Nucleus accumbens (tissue), 56 donors: ENCODE measurements at places on chromosomes 11 and 22.

DNA sequence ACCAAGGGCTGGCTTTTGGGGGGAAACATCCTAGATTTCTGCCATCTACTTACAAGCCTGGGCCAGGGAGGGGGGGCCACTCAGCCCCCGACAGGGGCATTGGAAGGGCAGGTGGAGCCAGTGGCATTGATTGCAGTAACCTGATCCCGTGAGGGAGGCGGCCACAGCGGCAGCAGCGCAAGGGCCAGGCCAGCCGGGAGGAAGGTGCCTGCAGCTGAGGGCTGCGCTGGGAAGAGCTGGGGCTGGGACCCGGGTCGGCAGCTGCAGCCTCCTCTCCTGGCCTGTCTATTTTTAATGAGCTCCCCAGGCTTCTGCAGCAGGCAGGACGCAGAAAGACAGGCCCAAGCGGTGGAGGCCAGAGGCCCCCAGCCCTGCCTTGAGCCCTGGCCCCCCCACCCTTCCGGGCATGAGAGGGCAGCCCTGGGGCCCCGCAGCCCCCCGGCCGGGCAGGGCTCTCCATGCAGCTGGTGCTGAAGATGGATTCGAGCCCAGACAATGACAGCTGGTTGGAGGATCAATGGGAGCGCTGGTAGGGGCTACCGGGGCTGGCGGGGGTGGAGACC lies 10.6 kb downstream of the FREY1 start:
- no peak for DNase-seq

GRCh38 chr11:126149759-126150625 lies 61.5 kb downstream of the RPUSD4 start:
- no peak for DNase-seq

GRCh38 chr11:64083398-64084080 lies 47.8 kb downstream of the FLRT1 start:
- no peak for DNase-seq

GRCh38 chr11:114438303-114438702 lies 964 bp upstream of the REXO2 start:
- DNase-seq: no peak

DNA sequence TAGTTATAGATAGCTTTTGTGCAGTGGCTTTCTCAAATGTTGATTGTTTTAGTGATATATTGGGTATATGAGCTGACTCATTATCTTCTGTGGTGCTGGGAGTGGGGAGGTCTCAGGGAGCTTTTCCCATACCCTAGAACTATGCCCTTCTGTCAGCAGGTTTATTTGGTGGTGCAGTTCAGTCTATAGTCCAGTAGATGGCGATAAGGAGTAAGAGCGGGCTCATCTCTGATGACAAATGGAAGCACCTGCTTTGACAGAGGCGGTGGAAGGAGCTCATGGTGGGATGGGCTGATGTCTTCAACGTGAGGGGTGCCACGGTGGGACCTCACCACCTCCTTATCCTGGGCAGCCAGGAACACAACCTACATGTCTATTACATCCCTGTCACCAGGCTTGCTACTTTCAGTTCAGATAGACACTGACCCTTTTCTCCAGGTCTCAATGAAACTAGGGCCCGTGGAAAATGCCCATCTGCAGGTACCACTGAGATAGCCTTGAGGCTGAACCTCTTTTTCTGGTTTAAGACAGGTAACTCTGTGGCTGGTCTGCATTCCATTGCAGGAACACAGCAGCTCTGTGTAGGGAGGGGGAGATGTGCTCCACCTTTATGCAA lies 13.0 kb upstream of the OR6A2 start:
- no peak for DNase-seq

DNA sequence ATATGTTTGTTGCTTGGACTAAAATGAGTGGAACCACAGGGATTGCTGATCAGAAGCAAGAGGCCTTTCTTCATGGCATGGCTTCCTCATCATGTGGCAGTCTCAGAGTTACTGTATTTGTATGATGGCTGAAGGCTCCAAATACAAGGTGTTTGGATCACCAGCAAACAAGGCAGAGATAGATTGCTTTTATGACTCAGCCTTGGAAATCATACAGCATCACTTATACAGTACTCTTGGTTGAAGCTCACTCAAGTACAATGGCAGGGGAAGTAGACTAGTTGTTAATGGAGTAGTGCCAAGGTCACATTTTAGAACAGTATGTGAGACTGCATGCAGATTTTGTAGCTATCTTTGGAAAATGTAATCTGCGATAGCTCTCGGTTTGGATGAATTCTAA lies 16.6 kb downstream of the CAPRIN1 start:
- DNase-seq: no peak

- no peak for DNase-seq
These were observed 16.1 kb upstream of the EXPH5 start for GRCh38 chr11:108609682-108610081.

- DNase-seq: no peak
These were observed 18.2 kb upstream of the GRK2 start for GRCh38 chr11:67247946-67248550.

GRCh38 chr11:20912065-20912821 lies 242.9 kb downstream of the NELL1 start:
- no peak for DNase-seq

DNA sequence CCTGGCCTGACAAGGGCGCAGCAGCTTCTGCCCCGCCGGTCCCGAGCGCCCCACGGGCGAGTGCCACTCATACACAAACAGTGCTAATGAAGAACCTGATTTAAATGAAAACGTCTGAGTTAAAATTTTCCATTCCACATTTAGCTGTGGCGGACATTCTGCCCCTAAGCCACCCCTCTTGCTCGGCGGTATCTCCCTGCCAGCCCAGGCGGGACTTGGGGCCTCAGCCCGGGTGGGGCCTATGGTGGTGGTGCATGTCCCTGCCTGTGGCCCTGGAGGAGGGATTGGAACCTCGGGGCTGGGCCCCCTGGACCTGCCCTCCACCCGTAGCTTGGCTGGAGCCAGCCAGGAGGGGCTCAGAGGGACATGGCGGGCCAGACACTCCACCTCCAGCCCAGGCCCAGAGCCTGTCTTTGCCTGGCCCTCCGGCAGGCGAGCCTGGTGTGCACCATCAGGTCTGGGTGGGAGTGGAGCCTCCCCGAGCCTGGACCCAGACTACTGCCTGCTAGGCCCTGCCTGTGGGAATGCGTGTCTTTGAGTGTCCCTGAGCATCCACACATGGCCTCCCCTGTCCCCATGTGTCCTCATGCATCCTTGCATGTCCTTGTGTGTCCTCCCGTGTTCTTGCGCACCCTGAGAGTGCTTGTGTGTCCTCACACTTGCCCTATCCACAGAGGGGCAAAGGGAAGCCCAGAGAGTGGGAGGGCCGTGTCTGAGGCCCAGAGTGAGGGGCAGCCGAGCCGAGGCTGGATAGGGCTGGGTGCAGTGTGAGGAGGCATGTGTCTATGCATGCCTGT lies 4.4 kb downstream of the ZDHHC8 start:
- DNase-seq: no peak

- no peak for DNase-seq
These were observed 534.9 kb downstream of the MIAT start for GRCh38 chr22:27192135-27192829.

DNA sequence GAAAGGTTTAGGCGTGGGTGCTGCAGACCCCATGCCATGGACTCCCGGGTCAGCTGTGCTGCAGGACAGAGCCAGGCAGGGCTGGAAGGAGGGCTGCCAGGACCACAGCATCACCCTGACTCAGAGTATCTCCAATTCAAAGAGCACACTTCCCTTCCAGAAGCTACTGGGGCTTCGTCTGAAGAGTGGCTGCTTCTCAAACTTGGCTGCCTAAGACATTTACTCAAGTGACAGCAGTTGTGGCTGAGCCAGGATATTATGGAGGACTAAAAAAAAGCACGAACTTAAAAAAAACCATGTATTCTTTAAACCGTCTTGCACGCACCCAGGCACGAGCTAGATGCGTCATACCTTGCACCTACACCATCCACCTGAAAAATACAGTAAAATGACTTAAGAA lies 13.0 kb upstream of the BID start:
- DNase-seq: no peak

DNA sequence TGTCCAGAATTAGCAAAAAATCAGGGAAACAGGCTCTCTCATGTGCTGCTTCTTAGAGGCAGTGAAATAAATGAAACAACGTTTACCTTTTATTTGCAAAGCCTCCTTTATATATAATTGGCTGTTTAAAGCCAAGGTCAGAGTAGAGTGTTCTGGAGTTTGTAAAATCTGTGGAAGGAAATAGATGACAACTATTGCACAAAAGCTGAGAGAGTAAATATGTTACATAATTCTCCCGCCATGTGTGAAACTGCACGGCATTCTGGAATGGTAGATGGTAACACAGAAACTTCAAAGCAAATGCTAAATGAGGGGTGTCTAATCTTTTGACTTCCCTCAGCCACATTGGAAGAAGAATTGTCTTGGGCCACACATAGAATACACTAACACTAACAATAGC lies 51.5 kb upstream of the FGF3 start:
- no peak for DNase-seq

GRCh38 chr11:4680341-4680740 lies 17.3 kb downstream of the OR51E2 start:
- DNase-seq: no peak

GRCh38 chr11:92739041-92739440 lies 230.4 kb upstream of the MTNR1B start:
- no peak for DNase-seq

GRCh38 chr11:45897556-45897955 lies 9.5 kb downstream of the FREY1 start:
- DNase-seq: no peak

GRCh38 chr11:10350334-10350733 lies 45.5 kb downstream of the ADM start:
- no peak for DNase-seq

DNA sequence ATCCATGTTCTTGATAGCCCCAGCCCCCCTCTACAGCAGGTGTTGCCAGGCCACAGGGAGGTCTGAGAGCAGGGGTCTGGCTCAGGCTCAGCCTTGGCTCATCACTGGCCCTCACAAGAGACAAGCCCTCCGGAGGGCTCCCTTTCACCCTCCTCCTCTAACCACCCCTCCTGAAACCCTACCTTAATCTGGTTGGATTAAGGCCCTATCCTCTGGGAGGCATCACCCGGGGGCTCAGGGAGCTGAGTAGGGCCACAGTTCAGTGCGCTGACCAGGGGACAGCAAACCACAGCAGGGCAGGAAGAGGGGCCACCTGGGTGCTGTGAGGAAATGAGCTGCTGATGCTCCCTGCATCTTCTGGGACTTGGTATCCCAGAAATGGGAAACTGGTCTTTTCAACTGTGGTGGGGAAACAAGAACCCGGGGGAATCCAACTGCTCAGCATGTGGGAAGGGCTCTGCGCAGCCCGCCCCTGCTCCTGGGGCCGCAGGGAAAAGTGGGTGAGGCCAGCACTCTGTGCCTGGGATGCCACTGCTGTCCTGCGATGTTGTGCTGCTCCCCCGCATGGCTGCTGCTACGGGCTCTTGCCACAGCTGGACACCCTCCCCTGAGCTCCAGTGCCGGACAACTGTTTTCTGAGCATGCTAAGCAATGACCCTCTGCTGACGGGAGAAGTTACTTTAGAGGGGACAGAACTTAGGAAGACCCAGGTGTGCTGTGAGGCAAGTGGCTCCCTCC lies 17.5 kb downstream of the ADORA2A start:
- no peak for DNase-seq

GRCh38 chr11:13343067-13343466 lies 65.5 kb downstream of the BMAL1 start:
- no peak for DNase-seq

DNA sequence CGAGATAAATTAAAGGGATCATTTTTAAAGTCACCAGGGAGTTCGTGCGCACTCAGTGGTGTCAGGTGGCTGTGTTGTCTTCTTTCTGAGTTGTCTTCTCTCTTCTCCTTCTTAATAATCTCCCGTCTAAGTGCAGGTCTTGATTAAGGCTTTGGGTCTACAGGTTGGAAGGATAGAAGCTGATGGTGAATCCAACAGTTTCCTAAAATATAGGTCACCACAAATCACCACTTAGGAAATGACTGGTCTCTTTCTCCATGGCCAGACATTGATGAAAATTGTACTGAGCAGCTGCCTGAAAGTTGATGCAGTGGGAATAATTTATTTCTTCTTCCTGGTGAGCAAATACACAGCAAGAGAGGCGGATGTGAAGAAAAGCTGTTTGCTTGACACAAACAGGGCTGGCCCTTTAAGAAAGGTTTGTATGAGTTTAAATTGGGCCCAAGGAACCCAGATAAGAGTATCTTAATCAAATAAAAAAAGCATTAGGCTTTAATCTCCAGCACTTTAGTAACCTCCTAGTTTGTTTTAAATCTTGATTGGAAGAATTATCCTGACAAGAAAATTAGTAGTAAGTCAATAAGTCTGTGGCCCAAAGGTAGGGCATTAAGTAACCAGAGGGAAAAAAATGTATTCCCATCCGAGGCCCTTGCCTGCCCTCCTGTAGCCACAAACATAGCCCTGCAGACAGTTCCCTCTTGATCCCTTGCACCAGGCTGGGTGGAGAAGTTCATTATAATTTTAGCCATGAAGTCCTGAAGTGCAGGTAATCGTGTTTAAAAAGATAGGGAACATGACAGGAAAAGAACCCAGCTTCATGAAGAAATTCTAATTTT lies 245.8 kb downstream of the KIRREL3 start:
- no peak for DNase-seq

- DNase-seq: no peak
These were observed 61.5 kb upstream of the EMID1 start for GRCh38 chr22:29143941-29144785.

DNA sequence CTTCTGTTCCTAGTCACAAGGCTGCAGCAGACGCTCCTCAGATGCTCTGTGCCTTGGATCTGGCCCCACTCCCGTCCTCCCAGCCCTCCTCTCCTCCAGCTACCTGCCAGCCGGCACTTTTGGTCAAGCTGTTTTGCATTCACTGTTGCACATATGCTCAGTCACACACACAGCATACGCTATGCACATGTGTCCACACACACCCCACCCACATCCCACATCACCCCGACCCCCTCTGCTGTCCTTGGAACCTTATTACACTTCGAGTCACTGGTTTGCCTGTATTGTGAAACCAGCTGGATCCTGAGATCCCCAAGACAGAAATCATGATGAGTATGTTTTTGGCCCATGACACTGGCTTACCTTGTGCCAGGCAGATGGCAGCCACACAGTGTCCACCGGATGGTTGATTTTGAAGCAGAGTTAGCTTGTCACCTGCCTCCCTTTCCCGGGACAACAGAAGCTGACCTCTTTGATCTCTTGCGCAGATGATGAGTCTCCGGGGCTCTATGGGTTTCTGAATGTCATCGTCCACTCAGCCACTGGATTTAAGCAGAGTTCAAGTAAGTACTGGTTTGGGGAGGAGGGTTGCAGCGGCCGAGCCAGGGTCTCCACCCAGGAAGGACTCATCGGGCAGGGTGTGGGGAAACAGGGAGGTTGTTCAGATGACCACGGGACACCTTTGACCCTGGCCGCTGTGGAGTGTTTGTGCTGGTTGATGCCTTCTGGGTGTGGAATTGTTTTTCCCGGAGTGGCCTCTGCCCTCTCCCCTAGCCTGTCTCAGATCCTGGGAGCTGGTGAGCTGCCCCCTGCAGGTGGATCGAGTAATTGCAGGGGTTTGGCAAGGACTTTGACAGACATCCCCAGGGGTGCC lies 109.8 kb downstream of the BCR start:
- no peak for DNase-seq

- DNase-seq: no peak
These were observed 14.5 kb downstream of the DGCR2 start for GRCh38 chr22:19107730-19108074.
